ENCODE measurements at places on chromosomes 2 and 18.
A peak's percentile ranks its signal among the peaks of the same experiment; 100 is the strongest.

- DNase-seq: no peak
These were observed 45.0 kb downstream of the SDC1 start for GRCh38 chr2:20179755-20180594.

DNA sequence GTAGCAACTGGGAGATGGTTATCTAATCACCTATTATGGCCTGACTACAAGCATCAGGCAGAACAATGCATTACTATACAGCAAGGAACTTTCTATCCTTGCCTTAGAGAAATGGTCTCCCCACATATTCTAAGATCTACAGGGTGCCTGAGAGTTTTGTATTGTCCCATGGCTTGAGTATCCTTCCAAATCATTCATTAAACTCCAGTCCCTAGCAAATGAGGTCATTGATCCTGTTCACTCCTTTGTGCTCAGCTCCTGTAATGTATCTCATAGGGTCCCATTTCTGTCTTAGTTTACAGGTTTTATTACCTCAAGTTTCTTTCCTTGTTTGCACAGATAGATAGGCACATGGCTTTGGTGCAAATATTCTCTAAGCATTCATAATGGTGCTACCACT, 9.0 kb downstream of the HNMT start:
- no peak for DNase-seq

- peak; percentile 11 for DNase-seq
These were observed 245.9 kb upstream of the SPOPL start for GRCh38 chr2:138255670-138256069.

DNA sequence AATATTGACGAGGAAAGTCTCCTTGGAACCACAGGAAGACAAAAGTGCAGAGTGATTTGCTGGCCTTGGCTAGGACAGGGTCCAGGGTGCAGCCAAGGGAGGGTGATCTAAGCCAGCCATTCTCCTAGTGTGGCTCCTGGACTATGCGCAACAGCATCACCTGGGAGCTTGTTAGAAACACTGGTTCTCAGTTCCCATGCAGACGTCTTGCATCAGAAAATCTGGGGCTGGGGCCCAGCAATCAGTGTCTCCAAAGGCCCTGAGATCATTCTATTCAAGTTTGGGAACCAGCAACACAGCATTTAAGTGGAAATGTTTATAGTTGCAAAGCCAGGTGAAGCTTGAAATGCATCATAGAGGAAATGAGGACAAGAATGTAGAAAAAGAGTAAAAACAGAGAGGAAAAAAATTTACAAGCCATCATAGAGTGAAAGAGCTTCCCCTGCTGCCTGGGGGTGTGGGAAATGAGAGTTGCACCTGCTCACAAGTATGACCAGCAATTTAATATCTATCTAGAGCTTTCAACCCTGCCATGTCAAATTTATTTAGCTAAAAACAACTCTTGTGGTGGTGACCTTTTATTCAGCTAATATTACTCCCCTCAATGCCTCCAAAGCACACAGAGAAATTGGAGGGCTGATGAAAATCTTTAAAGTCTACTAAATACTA, 54.4 kb upstream of the SEC11C start:
- DNase-seq: no peak
